Umbilical cord (tissue), 2 donors: ENCODE measurements at places on chromosomes 4 and X. TPM values are rescaled to one million over a fixed set of nuclear protein-coding genes. Genes with fewer than 3 reads are reported as not detected.
A peak's percentile ranks its signal among the peaks of the same experiment; 100 is the strongest.

- DNase-seq, result no peak
These were observed 102.3 kb upstream of the ARSJ start for GRCh38 chr4:114081783-114082182.

DNA sequence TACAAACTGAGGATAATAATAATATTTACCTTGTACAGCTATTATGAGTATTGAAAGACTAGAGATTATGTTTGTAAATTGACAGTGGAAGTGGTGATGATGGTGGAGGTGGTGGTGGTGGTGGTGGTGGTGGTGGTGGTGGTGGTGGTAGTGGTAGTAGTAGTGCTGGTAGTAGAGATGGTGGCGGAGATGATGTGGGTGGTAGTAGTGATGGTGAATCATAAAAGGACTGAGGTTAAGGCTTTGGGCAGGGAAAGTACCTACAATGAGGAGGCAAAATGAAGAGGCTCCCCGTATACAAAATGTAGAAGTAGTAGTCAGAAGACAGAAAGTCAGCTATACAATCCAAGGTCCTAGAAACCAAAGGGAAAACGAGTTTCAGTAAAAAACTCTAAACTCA, 214.1 kb downstream of the BCOR start:
- DNase-seq, result no peak

DNA sequence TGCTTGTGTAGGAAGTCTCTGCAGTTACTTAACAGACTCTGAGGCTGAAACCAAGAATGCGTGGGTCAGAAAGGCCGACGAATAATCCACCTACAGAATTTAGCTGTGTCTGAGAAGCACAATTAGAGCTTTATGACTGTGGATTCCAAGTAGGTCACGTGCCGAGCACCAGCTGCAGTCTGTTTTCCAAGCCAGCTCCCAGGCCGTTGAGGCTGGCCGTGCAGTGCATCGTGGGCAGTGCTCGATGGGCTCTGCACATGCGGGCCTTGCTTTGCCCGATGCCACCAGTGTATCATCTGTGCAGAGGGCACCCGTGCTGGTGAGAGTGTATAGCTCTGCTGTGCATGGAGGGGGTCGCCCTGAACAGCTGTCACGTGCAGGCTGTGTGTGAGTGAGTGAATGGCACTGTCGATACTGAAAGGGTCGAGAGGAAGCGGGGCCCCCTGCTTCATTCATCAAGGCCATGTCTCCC, 67.5 kb upstream of the CLDN34 start:
- DNase-seq, result peak; percentile 71

Gene FHIP1A
- total RNA-seq, result 3.4 TPM

Gene CT45A8
- total RNA-seq, result not detected

Gene PARM1
- total RNA-seq, result 66.2 TPM
